Activated CD4-positive, alpha-beta T cell treated with anti-CD3 and anti-CD28 coated beads, Interleukin-2, amount 50 U/mL, for 4 hours (primary cell): ENCODE measurements at places on chromosomes 7 and 10.
A peak's percentile ranks its signal among the peaks of the same experiment; 100 is the strongest.

DNA sequence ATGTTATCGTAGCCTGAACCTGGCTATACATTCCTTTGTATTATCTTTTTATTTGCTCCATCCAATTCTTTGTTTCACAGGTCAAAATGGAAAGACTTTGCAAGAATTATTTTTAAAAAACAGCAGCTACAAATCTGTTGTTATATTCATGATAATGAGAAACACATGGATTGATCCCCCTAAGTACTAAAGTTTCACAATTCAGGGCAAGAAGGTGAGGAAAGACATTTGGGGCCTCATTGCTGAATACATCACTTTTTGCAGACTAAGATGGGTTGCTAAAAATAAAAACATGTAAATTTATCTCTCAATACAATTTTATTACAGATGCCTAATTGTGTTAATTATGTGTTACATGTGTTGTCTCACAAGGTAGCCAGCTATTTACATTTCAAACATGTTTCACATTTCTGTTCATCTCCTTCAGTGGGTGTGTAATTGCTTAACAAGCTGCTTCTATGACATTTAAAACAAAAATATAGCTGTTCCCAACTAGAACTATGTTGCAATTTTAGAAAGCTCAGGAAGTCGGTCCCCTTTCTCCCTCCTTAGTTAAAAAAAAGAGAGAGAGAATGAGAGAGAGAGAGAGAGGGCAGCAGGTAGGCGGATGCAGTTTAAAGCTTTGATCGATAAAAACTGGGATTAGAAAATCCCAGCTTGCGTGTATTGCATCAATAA lies 606.3 kb upstream of the FZD8 start:
- no peak for DNase-seq

- no peak for DNase-seq
Observed at GRCh38 chr7:79300573-79300972, 152.9 kb downstream of the MAGI2 start.

GRCh38 chr10:125984865-125985495 lies 88.6 kb downstream of the FANK1 start:
- DNase-seq: no peak

DNA sequence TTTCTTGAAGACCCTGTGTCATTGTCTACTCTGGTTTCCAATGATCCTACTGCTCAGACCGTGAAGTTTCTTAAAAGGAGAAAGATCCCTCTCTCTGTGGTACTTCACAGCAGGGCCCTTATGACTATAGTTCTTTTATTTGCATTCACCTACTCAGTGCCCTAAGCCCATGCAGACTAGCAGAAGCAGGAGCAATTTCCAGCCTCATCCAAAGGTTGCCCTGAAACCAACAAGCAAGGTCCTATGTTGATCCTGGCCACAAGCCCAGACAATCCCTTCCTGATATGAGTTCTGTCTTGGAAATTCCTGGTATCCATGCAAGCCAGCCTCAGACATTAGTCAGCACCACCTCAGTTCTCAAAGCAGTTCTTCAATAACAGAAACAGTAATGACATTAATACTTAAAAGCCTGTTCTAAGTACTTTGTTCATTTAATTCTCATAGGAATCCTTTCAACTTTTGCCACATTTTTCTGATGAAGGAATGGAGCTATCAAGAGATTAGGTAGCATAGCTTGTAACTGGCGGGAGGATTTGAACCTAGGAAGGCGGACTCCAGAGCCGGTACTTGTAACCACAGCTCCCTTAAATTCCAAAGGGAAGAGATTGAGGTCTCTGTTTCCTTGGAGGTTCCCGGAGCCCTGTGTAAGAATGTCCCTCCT lies 58.1 kb upstream of the ST8SIA6 start:
- no peak for DNase-seq

- DNase-seq: no peak
Observed at GRCh38 chr10:4532976-4533375, 293.0 kb upstream of the AKR1E2 start.

DNA sequence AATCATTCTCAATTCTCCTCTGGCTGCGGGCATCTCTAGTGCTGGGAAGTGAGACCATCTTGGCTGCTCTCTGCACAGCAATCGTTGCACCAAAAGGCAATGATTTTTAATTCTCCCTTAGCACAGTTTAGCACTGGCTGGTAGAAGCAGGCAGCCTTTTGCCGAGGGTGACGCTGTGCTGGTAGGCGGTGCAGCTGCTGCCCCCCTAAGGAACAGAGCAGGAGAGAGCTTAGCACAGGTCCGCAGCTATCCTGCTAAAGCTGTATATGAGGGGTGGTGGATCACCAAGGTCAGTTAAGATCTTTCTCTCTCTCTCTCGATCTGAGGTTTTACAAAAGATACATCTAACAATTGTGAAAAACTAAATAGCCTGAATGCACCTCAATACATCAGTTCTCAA lies 390.1 kb downstream of the GATA3 start:
- peak; percentile 17 for DNase-seq

- no peak for DNase-seq
Observed at GRCh38 chr10:126065751-126066377, 169.5 kb downstream of the FANK1 start.

DNA sequence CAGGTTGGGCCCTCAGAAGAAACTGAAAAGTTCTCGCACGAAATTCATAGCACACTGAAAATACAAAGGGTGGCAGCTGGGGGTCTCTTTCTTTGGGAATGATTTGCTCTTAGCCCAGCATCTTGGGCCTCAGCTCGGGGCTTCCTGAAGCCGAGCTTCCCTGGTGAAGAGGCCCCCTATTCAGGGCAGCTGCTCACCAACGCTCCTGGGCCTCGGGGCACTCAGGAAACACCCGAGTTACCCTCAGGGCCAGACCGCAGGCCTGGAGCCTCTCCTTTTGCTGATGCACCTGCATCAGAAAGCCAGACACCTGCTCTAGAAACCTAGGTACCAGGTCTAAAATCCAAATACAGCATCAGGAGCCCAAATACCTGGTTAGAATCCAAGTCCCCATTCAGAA lies 85.5 kb downstream of the PTPRE start:
- DNase-seq: no peak

DNA sequence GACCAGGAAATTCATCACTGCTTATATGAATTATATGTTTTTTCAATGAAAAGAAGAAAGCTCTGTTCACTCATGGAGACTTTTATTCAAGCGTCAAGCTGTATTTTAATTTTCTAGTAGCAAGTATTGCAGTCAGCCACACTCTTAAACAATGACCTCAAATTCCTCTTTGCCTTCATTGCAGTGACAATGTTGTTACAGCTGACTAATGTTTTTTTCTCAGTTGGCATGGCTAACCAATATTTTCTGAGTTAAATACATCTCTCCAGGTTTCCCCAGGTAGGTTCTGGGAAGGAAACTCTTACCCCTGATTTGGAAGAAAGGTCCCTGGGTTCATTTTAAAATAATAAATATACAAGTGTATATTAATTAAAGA lies 241.5 kb downstream of the WDR11 start:
- no peak for DNase-seq

GRCh38 chr7:51255036-51255435 lies 61.6 kb downstream of the COBL start:
- no peak for DNase-seq

DNA sequence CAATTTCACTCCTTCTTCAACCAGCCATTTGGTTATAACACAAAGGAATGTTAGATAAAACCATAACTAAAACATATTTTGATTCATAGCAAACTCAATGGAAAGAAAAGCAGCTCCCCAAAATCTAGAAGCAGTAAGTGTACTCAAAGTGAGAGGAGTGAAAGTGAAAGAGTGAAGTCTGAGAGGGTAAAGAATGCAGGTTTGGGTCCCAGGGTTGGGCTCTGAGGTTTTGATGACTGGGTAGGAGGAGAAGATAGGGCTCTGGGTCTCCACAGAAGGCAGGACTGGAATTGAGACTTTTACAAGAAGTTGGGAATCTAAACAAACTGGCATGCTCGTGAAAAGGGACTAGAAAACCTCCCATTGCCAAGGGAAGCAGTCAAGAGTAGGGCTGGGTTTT lies 85.4 kb upstream of the RSU1 start:
- DNase-seq: no peak

DNA sequence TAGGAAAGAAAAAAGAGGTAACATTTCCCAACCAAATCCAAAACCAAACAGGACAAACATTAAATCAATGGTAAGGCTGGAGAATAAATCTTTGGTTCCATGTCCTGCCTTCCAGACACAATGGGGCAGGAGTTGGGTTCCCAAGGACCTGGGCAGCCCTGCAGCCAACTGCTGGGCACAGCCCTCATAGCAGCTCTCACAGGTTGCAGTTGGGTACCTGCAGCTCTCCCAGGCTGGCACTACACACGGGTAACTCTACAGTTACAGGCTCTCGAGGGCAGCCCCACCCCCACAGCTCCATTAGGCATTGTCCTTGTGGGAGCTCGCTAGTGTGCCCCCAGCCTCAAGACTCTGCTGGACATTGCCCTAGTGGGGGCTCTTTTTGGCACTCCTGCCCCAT lies 7.5 kb downstream of the GRB10 start:
- no peak for DNase-seq

DNA sequence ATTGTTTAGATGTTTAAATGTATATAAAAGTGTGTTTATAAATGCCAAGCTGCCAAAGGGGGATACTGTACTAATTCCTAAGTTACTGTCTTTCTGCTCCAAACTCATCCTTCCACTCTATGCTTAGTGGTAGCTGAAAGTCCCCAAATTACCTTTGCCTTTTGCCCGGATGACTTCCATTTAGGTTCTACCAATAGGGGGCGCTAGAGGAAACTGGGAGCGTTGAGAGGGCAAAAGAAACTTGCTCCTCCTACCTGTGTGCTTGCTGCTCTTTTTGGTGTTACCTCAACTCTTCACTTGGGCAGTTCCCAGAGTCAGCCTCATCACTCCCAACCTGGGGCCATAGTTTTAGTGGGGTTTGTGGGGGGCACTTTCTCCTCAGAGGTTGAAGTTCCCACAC lies 5.9 kb upstream of the OR2A25 start:
- no peak for DNase-seq

DNA sequence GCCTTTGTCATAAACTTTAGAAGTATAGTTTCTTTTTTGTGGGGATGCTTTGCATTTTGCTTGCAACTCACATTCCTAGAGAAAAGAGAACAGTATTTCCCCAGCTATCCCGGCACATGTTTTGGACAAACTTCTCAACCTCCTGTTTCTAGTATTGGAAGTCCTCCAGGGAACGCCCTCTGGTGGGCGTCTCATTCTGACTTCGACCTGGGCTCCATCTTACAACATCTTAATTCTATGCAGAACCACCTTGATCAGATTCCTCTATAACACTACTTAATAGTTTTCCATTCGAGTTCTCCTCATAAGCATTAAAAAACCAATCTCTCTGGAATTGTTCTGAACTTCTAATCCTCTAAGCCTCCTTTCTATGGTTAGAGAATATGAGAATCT lies 139.5 kb upstream of the FZD8 start:
- no peak for DNase-seq

DNA sequence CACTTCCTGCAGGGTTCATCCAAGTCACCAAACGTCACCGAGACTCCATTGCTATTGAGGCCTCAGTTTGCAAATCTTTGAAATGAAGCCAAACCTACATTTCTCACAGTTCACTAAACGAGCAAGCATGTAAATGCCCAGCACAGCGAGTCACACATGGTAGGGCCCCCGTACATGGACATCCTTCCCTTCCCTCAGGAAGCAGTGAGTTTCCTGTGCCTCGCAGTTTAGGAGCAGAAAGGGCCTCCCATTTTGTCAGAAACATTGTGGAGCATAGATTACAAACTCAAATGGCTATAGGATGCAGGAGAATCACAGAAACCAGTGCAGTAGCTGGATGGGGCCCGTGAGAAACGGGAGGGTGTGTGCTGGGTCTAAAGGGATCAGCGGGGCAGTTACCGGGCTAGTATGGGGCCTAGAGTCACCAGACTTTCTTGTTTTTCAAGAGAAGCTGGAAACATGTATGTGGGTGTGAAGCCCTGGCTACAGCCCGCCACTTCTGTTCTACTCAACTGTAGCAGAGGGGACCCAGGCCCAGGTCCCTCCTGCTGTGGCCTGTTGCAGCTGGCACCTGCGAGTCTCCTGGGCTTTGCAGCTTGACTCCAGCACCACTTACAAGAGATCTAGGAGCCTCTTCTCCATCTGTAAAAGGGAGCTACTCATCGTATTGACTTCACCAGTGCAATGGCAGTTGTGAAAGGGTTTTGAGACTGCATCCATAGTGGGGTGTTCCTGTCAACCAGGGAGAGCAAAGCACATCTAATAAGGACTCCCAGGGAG lies 14.2 kb upstream of the SLC18A3 start:
- no peak for DNase-seq

DNA sequence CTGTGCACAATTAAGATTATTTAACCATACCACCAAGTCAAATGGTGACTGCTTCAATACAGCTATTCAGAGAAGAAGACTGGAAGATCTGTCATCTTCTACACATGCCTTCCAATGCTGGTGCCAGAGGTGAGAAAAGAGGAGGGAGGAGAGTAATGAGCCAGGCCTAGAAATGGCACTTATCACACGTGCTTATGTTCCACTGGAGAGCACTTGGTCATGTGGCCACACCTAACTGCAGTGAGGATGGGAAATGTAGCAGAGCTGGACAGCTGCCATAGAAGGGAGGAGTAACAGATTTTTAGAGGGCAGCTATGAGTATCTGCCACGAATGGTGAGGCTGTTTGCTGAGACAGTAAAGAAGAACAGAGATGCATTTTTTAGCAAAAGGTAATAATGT lies 77.1 kb downstream of the MPLKIP start:
- DNase-seq: no peak

DNA sequence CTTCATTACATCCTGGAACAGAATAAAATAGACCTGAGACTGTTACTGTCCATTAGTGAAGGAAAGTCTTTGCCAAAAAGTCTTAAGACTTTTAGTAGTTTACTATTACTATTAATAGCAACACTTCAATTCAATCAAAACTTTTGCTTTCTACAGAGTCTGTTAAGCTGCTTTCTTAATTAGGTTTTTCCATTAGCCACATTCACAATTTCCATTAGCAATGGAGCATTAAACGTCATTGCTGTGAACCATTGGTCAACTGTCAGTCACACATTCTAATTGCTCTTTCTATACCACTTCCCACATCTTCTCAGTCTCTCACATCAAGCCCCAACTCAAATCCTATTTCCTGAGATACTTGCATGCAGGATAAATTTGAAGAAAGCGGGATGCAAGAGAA lies 736.6 kb upstream of the SORCS1 start:
- DNase-seq: no peak

- DNase-seq: no peak
Observed at GRCh38 chr7:33582104-33582503, 323.2 kb upstream of the BMPER start.

DNA sequence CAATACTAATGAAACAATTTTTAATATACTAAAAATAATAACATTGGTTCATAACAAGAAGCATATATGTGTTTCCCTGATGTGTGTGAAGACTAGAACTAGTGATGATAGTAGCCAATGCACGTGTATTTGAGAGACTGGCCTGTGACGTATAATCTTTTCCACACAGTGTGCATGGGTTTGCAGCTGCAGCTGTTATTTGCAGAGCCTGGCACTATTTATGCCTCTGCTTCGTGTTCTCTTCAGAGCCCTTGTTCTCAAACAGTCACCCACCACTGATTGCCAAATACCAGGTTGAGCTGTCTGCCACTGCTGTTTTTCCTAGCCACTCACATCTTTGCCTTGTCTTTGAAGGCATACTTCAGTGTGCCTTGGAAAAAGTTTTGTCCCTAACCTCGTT lies 531.7 kb downstream of the ETV1 start:
- DNase-seq: no peak

- no peak for DNase-seq
Observed at GRCh38 chr10:132793871-132794849, 8.2 kb upstream of the NKX6-2 start.
